ENCODE measurements at places on chromosomes 7 and 10.

- no peak for DNase-seq
Measured at GRCh38 chr7:40582539-40582938, 447.7 kb downstream of the SUGCT start.

DNA sequence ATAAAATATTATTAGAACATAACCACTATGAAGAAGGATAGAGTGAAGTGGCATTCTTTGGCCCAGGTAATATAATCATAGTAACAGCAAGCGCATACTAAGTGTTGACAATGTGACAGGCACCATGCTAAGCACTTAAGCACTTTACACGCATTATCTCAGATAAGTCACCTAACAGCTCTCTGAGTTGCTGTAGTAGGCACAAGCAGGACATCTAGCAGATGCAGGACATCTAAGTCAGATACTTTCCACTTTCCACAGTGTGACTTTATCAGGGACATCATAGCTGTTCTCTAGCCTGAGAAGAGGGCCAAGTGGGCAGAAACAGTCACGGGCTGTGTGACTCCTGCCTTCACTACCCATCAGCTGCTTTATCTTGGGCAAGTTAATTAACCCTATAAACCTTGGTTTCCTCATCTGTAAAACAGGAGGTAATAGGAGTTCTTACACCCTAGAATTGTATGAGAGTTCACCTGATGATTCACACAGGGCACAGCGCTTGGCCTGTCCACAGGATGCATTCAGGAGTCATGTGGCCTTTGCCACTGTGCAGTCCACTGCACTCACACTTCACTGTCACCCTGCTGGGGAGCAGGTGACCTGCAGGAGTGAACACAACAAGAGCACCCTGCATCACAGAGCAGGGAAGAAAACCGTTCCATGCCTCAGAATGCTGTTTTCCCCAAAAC, 12.5 kb downstream of the LIPA start:
- DNase-seq = no peak

DNA sequence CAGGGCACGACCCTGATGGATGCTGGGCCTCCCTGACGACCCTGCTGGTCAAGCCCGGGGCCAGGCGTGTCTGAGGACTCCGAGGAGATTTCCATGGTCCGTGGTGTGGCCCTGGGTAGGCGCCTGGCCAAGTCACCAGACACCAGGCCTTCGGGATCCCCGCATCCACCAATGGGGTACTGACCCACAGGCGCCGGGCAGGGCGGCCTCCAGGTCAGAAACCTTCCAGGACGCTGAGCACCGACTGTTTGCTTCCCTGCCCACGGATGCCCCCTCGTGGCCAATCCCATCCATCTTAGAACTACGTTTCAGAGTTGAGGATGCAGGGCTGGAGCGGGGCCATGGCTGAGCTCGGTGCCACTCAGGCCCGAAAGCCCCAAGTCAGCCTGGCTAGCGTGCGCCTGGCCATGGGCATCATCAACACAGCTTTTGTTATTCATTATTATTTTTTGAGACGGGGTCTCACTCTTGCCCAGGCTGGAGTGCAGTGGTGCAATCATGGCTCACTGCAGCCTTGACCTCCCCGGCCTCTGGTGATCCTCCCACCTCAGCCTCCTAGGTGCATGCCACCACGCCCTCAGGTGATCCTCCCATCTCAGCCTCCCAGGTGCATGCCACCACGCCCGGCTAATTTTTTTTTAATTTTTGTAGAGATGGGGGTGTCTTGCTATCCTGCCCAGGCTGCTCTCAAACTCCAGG, 7.1 kb upstream of the AMZ1 start:
- no peak for DNase-seq

DNA sequence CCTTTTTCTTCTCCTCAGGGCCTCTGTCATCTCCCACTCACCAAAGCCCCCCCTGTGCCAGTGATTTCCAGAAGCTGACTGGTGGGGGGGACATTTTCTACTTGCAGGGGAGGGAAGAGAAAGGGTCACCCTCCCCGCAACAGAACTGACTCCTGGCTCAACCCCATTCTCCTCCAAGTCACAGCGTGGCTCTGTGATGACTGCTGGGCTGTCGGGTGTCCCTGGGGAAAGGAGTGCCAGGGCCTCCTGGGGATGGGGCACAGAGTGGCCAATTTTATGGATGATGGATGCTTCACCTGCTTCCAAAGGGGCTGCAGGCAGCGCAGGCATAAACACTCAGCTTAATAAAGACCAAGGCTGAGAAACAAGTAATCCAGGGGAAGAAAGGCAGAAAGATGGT, 523.0 kb downstream of the PTPRN2 start:
- DNase-seq = no peak

DNA sequence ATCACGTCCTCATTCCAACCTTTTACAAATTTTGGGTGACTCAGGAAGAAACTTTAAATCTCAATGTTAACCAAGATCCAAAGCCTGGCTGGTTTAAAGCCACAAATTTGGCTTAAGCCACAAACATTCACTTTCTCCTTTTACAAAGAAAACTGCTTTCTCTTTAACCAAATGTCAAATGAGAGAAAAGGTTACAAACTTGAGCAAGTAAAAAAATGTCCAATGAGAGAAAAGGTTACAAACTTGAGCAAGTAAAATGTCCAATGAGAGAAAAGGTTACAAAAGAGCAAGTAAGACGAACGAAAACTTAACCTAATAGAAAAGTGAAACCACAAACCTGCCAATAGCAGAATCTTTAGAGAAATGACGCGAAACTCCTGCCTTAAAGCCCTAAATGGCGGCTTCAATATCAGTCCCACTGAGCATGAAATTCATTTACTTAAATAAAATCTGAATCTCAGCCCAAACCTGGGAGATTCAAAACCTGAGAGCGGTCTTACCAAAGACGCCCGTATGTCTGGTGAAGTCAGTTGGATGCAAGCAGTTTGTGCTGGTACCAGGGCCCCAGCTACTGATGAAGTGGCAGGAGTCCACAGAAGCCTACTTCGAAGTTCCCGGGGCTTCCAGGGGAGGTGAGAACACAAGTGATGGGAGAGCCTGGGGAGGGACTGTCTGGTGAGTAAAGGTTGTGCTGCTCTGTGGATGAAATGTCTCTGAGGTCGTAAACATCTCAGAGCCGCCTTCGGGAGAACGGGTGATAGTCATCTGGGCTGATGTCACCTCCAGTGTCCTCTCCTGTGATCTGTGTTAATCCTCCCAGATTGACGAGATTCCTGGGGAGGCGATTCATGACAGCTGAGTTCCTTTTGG, 74.6 kb downstream of the PAXIP1 start:
- peak; percentile 91 for DNase-seq

- no peak for DNase-seq
Measured at GRCh38 chr7:157418204-157419034, 81.6 kb downstream of the DNAJB6 start.

DNA sequence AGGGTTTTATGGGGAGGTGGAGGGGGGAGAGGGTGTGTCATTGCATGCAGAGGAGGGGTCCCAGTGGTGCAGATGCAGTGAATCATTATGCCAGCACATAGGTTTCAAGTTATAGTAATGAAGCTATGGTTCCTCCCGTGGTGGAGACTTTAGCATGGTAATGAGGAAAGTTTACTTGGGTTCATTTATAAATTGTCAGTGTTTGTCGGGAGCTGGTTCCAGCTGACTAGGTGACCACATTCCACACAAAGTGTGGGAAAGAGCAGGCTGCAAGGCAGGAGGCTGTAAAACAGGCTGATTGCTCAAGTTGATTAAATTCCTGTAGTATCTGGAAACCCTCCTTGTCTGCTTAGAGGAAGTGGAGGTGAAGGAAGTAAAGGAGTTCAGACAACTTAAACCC, 78.9 kb downstream of the SRI start:
- DNase-seq = no peak

GRCh38 chr7:77482015-77482414, 55.1 kb upstream of the PTPN12 start:
- DNase-seq = no peak

DNA sequence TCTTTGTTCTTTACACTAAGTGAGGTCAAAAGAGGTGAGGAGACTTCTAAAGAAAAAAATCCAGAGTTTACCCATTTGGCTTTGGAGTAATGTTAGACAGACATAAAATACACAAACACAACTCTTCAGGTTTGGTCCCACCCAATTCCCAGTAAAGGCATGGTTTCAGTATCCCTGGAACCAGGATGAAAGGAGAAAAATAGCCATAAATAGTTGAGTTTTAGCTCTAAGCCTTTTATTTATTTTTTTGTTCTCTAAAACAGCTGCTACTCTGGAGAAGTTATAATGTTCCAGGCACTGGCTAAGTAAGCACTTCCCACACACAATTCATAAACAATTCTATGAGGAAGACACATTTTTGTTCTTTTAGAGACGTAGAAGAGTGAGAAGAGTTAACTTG, 4.0 kb downstream of the ABCB1 start:
- DNase-seq = no peak

GRCh38 chr10:62652114-62652513, 152.4 kb upstream of the ADO start:
- no peak for DNase-seq

GRCh38 chr7:107857541-107857912, 33.5 kb upstream of the DLD start:
- DNase-seq = no peak

DNA sequence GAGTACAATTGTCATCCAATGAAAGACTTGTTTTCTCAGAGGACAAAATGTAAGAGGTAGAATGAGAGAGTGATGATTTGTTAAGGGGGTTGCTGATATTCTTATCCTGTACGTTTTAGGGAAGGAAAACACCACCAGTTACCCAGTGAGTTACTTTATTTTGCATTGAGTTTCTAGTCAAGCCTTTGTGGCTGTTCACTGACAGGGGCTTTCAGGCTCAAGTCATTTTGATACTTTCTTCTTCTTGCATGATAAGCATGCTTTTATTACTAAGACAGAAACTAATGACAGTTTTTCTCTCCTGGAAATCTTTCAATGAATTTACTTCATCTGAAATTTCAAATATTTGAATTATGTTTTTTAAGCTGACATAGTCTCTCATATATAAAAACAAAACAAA, 710.2 kb upstream of the POM121L12 start:
- no peak for DNase-seq

- no peak for DNase-seq
Measured at GRCh38 chr7:122416336-122416735, 111.8 kb upstream of the FEZF1 start.

DNA sequence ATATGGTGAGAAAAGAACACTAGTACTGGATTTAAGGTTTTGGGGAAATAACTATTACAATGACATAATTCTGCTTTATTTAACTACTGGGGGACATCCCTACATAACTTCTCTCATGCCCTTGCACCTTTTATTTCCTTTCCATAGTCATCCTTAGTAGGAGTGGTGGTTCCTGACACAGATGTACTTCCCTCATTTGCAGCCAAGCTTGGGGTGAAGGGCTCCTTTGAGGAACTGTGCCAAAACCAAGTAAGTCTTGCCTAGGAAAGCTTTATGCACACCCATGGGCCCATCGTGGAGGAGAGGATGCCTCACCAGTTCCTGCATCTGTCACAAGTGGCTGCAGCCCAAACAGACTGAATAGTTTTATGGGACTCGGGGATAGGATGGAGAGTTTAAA, 20.6 kb downstream of the ZDHHC6 start:
- DNase-seq = no peak

- no peak for DNase-seq
Measured at GRCh38 chr10:34941471-34942357, 126.6 kb upstream of the PARD3 start.

GRCh38 chr10:51960494-51960895, 261.1 kb upstream of the CSTF2T start:
- DNase-seq = no peak

- DNase-seq = no peak
Measured at GRCh38 chr7:69982197-69982596, 383.9 kb downstream of the AUTS2 start.

DNA sequence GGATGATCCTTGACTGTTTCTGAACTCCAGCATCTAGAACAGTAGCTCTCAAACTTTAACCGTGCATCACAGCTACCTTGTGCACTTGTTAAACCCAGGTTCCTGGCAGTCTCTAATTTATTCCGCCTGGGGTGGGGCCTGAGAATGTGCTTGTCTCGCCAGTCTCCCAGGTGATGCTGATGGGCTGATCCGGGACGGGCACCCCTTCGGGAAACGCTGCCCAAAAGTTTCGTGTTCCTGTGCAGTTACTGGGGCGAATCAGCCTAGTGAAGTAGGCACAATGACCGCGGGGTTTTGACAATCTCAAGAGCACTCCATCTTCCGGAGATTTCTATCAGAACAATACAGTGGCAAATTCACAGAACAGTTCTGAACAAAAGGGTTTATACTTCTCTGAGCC, 29.9 kb downstream of the ADCYAP1R1 start:
- DNase-seq = no peak

GRCh38 chr10:51397695-51398094, 301.7 kb downstream of the CSTF2T start:
- DNase-seq = no peak
